CD4-positive, alpha-beta T cell treated with Interleukin-12 subunit alpha and Interleukin-12 subunit beta, for 1 hour (primary cell): ENCODE measurements at places on chromosomes 4 and X.

GRCh38 chrX:40104985-40105834 is 7.5 kb upstream of the BCOR start:
- no peak for DNase-seq

DNA sequence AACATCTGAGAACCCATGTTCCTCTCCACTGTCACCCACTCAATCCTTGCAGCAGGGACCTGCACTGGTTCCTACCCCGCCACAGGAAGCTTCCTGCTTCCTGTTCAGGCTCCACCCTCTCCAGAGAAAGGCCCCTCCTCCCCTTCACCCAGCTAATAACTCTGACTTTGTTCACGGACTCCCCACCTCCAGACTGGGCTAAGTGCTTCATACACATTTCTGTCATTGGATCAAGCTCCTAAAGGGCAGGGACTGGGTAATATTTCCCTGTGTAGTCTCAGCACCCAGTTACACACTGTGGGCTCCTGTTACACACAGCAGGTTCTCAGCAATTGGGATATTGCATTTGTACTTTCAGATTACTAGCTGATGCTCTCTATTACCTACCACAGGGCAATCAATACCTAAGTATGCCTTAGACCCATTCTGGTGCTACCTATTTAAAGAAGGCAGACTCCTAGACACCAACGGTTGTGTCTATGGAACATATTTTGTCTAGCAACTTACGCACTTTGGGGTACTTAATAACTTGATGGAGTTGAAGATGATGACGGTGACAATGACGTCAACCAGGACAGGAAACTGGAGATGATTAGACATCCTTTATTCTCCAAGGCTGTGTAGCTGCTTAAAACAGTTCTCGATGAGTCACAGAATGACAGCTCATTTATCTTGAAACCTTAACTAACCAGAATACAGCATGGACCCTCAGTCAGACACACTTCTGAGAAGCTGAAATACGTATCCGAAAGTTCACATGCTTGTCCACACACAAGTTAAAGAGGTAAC is 58.1 kb downstream of the MAML3 start:
- peak; percentile 66 for DNase-seq

DNA sequence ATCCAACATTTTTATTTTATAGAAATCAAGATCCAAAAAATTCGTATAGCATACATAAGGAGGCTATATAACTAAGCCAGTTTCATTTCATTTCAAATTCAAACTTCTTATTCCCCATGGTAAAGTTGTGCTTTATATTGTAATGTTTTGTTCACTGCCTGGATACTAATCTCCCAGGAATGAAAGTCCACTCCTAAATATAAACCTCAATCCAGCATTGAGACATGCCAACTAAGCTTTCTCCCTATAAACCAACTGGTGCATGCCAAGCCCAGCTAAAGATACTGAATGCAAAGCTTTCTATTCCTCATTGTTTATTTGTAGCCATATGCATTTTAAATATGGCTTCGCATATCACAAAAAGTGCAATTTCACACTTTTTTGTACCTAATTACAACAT is 63.8 kb upstream of the INPP4B start:
- no peak for DNase-seq

DNA sequence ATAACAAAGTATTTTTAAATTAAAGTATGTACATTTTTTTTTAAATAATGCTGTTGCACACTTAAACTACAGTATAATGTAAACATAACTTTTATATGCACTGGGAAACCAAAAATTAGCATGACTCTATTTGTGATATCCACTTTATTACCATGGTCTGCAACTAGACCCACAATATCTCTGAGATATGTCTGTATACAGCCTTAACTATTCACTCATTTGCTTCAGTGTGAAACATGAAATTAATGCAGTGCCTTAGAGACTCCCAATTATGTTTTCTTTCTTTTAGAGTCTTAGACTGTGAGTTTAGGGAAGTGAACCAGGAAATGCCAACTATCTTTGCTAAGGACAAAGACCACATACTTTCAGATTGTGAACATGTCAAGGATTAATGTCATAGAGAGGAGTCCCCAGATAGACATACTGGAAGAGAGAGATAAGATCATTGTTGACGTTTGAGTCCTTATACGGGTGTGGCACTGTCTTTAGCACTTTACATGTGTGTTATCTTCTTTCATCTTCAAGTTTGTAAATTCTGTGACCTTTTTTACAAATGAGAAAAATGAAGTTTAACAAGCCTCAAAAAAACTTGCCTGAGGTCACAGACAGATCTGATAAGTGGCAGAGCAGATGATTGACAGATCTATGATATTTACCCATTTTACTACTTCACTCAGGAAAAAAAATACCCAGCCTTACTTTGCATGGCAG is 23.2 kb downstream of the CXorf58 start:
- DNase-seq: peak; percentile 31

DNA sequence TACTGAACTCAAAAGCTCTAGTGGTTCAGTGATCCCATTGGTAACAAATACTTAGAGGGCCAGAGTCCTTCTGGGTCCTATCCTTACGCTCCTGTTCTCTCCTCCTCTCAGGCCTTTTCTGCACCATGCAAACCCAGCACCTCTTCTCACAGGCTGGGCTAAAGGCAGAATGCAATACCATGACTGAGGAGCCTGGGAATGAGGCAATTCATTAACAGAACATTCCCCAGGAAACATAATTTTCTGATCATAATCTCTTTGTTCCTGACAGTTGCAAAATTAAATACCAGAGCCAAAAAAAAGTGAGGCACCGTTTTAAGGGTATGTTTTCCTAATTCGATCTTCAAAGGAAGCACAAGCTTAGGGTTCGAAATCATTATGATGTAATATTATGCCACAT is 9.0 kb downstream of the SORBS2 start:
- no peak for DNase-seq

DNA sequence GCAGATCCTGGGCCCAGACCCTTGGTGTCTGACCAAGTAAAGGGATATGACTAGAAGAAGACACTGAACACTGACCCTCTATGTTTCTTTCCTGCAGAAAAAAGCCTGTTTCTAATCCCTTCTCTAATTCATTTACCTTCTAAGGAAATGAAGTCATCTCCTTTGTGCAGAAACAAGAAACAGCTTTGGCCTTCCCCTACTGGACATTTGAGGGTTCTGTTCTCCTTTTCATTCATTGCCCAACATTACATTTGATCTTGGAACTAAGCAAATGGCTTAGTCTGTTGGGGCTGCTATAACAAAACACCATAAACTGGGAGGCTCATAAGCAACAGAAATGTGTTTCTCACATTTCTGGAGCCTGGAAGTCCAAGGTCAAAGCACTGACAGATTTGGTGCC is 20.0 kb downstream of the HCCS start:
- no peak for DNase-seq

DNA sequence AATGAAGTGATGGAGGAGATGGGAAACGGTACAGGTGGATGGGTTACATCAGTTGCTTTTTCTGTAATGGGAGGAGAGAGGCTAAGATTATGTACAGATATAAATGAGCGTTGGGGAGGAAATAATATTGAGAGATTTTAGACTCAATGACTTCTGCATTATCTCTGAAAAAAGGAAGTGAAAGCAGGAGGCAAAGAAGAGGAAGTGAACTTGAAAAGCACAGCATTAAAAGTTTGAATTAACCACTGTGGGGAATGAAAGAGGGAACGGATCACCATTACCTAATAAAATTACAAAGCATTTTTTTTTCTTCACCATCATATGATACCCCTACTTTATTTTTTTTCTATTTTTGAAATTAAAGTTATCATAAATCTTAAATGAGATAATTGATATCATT is 1025.5 kb downstream of the RPA4 start:
- DNase-seq: no peak

- no peak for DNase-seq
Measured at GRCh38 chrX:34653811-34654210, 3.3 kb downstream of the TMEM47 start.

GRCh38 chr4:105496899-105497298 is 23.0 kb upstream of the PPA2 start:
- no peak for DNase-seq

DNA sequence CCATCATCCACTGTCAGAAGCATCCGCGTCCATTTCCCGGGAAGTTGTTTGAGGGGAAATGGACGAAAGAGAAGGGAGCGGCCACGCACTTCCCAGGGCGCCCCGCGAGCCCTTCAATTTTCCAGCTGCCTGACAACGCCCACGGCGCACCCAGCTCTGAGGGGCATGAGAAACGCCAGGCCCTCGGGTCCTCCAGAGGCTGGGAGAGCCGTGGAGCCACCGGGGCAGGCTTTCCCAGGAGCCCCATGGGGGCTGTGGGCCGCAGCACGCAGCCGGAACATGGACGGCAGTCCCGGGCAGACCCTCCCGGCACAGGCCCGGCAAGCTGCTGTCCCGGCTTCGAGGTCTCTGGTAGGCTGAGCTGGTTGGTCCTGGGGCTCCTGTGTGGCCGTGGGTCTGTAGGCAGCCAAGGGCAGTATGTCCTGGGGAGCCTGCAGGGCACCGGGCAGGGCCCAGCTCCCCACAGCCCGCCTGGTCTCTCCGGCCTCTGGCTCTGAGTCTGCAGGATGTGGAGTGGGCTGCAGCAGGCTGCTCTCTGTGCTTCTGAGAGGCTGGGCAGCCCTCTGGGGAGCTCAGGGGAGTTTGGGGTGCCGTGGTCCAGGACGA is 115.2 kb downstream of the FAM53A start:
- no peak for DNase-seq

DNA sequence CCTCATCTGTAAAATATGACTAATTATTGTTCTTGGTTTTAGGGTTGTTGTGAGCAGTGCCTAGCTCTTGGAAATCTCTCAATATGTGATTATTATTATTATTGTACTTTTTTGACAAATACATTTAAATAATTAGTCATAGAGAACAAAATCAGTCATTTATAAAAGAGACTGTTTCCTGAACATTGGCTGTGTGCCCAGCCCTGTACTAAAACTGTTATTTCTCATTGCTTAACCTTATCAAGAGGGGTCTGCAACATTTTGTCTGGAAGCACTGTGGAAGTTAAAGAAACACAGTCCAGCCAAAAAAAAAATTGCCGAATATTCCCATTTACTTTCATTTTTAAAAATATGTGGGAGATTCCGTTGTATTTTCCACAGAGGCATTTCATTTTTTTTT is 989.2 kb upstream of the SLIT2 start:
- DNase-seq: no peak

GRCh38 chrX:119753639-119754257 is 4.6 kb upstream of the SOWAHD start:
- DNase-seq: peak; percentile 85

DNA sequence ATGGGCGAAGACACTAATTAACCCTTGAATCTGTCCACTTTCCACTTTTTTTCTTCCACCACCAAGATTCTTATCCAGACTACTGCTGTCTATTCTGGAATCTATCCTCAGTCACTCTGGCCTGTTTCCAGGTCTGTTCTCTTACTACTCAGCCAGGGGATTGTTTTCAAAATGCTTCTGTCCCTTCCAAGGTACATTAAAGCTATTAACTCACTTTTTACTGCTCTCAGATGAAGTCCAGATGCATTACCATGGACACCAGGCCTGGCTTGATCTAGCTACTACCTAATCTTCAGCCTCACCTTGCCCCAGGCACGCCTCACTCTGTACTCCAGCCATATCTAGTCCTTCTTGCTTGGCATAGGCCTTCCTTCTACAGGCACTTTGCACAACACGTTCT is 66.4 kb downstream of the GALNT7 start:
- DNase-seq: no peak

- no peak for DNase-seq
Measured at GRCh38 chrX:42237956-42238355, 314.6 kb upstream of the CASK start.

- DNase-seq: no peak
Measured at GRCh38 chr4:163701916-163702315, 207.4 kb downstream of the TMA16 start.

- DNase-seq: no peak
Measured at GRCh38 chrX:72366178-72366577, 60.5 kb upstream of the CITED1 start.

GRCh38 chr4:109186458-109186945 is 116.0 kb downstream of the COL25A1 start:
- no peak for DNase-seq
